ENCODE measurements at places on chromosomes 7 and 10. TPM values are rescaled to one million over a fixed set of nuclear protein-coding genes. Genes with fewer than 3 reads are reported as not detected.

Gene MMP21
- not detected for total RNA-seq

Gene CHCHD1
- total RNA-seq = 22.6 TPM

Gene ETV1
- 5.9 TPM for total RNA-seq

Gene WNT2
- total RNA-seq = not detected

Gene GPR146
- 9.0 TPM for total RNA-seq

Gene DRGX
- total RNA-seq = not detected

Gene TIMM23B
- total RNA-seq = 22.7 TPM

Gene TMEM225B
- 2.2 TPM for total RNA-seq

Gene TRIM50
- not detected for total RNA-seq

Gene ZPBP
- not detected for total RNA-seq

Gene HOXA3
- total RNA-seq = 6.5 TPM

Gene TAC1
- total RNA-seq = 20.7 TPM

Gene ZP3
- 1.6 TPM for total RNA-seq

Gene PRPS1L1
- total RNA-seq = not detected

Gene LIPN
- total RNA-seq = not detected

Gene CYP2C8
- total RNA-seq = not detected

Gene LIPM
- total RNA-seq = not detected

Gene ANKRD30A
- total RNA-seq = not detected

Gene CPED1
- 77.4 TPM for total RNA-seq

Gene ABLIM1
- 47.5 TPM for total RNA-seq

Gene KCNMA1
- total RNA-seq = 188 TPM

Gene RTKN2
- total RNA-seq = not detected

Gene TMEM196
- total RNA-seq = not detected

Gene AKR1C2
- total RNA-seq = 93.3 TPM

Gene FAM25C
- not detected for total RNA-seq

Gene VIPR2
- total RNA-seq = 18.3 TPM

Gene GIMAP8
- 5.8 TPM for total RNA-seq

Gene CAV1
- total RNA-seq = 210 TPM

Gene FKBP6
- total RNA-seq = not detected

Gene VAX1
- not detected for total RNA-seq

Gene PNLIP
- not detected for total RNA-seq

Gene SH2D4B
- 0.92 TPM for total RNA-seq

Gene ERVW-1
- not detected for total RNA-seq

Gene INTS15
- 37.2 TPM for total RNA-seq

Gene ACSL5
- 16.7 TPM for total RNA-seq

Gene ATP6V0A4
- not detected for total RNA-seq

Gene HOXA4
- total RNA-seq = 3.7 TPM

Gene IDI2
- total RNA-seq = not detected

Gene CALHM1
- total RNA-seq = not detected

Gene ZNF488
- not detected for total RNA-seq

Gene PDE1C
- total RNA-seq = 12.1 TPM

Gene SH2B2
- total RNA-seq = 10.0 TPM

Gene SFTPD
- total RNA-seq = not detected

Gene PDE6C
- not detected for total RNA-seq

Gene PPP1R3C
- 241 TPM for total RNA-seq

Data from thoracic aorta (tissue), 2 donors.